ENCODE measurements at places on chromosomes 3 and 15.

DNA sequence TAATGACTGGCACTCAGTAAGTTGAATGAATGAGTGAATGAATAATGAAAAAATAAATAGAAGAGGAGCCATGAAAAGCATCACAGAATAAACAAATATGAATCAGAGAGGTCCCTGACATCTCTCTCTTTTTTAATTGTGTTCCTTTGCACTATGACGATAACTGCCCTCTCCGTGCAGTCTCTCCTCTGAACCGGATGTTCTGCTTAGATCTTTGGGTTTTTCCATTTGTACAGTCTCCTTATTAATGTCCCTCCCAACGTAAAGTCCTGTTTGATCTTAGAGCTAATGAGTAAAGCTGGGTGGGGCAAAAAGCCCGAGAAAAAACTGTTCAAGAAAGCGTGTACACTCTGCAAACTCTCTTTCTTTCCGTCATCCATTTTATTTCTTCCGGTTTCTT, 28.3 kb upstream of the BHLHE40 start:
- DNase-seq, result no peak

GRCh38 chr3:11602239-11602840, 41.4 kb downstream of the VGLL4 start:
- no peak for DNase-seq

GRCh38 chr3:47476644-47477199, 981 bp upstream of the SCAP start:
- DNase-seq, result no peak

- peak; percentile 23 for DNase-seq
Observed at GRCh38 chr3:98893740-98894139, 7.8 kb downstream of the DCBLD2 start.

All from AML-193 (cell line).